Substantia nigra (tissue), 51 donors: ENCODE measurements at places on chromosomes 16 and 17.

- DNase-seq: no peak
These were observed 272.4 kb downstream of the IRF8 start for GRCh38 chr16:86171329-86171728.

- no peak for DNase-seq
These were observed 15.4 kb downstream of the NOG start for GRCh38 chr17:56608944-56609343.

DNA sequence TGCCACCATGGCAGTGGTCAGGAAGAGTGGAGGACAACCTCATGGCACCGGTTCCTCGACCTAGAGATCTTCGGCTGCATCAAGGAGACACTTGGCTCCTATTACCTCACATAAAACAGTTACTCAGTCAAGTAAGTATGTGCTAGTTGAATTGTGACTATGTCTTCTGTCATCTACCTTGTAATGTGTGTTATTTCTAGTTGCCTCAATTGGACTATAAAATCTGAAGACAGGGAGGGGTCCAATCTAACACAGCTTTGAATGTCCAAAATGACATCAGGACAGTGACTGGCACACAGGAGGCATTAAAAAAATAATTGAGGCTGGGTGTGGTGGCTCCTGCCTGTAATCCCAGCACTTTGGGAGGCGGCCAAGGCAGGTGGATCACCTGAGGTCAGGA is 17.2 kb downstream of the C16orf86 start:
- DNase-seq: no peak

GRCh38 chr17:37019117-37019740 is 70.5 kb downstream of the AATF start:
- DNase-seq: no peak

- no peak for DNase-seq
These were observed 712 bp downstream of the HOXB4 start for GRCh38 chr17:48577330-48577945.

DNA sequence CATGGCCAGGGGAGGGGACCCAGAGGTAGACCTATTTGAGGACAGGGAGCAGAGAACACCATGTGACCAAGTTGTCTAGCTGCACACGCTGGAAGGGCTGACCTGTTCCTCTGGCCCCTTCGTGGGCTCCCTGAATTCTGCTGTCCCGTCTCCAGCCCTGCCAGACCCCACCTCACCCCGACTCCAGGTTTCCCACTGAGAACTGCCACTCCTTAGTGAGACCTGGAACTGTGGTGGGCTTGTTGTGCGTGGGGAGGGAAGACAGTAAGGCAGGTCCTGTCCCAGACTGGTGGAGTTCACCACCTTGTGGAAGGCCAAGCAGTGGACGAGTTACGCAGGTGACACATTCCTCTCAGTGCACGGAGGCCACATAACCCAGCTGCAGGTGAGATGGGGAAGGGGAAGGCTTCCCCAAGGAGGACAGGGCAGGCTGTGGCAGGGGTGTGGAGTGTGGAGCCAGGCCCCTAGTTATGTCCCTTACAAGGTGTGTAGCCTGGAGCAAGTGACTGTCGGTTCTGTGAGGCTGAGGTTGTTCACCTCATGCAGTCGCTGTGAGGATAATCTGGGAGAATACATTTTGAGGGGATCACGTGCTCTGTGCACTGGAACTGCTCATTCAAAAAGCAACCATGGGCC is 54.7 kb downstream of the USP22 start:
- no peak for DNase-seq

DNA sequence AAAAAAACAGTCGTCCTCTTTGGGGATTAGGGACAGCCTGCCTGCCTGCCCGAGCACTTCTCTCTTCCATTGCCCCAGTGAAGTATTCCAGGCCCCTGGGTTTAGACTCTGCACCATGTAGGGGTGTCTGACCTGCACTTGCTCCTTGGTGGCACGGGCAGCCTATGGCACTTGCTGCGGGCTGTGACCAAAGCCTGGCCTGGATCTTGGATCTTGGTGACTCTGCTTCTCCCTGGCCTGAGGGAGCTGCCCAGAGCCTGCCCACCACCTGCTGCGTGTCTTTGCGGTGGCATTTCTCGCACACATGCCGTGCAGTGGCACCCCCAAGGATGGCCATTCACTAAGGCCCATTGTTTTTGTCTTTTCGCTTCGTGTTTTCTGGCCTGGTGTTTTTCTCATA is 6.1 kb upstream of the STH start:
- DNase-seq: no peak

GRCh38 chr16:52591934-52592592 is 45.1 kb upstream of the TOX3 start:
- no peak for DNase-seq

DNA sequence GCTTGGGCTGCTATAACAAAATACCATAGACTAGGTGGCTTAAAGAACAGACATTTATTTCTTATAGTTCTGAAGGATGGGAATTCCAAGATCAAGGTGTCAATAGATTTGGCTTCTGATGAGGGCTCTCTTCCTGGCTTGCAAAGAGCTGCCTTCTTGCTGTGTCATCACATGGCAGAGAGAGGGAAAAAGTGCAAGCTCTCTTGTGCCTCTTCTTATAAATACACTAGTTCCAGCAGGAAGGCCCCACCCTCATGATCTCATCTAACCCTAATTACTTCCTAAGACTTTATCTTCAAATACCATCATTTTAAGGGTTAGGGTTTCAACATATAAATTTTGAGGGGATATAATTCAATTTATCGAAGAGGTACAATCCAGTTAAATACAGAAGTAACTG is 30.6 kb downstream of the ABCA9 start:
- DNase-seq: no peak

- DNase-seq: no peak
These were observed 3.4 kb downstream of the SPNS1 start for GRCh38 chr16:28977703-28978662.

GRCh38 chr17:18965530-18966236 is 13.7 kb downstream of the SLC5A10 start:
- no peak for DNase-seq

GRCh38 chr17:16197276-16197675 is 18.1 kb downstream of the NCOR1 start:
- DNase-seq: no peak

DNA sequence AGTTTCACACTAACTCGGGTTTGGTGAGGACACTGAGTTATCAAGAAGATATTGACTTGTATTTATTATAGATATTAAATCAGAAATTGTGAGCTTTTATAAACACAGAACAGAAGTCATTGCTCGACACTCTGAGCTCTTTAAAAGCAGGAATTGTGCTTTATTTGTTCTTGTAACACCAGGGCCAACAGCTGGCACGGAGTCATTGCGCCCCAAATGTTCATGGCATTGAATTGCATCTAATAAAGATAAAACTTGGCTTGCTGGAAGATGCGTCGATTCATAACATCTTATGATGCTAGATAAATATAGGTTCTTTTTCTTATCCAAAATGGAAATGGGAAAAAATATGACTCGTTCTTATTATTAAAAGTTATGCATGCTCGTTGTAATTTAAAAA is 11.8 kb upstream of the MLYCD start:
- DNase-seq: no peak

GRCh38 chr17:8887834-8888703 is 20.6 kb upstream of the PIK3R6 start:
- DNase-seq: peak; percentile 1

GRCh38 chr16:79469999-79470398 is 130.5 kb downstream of the MAF start:
- DNase-seq: no peak

DNA sequence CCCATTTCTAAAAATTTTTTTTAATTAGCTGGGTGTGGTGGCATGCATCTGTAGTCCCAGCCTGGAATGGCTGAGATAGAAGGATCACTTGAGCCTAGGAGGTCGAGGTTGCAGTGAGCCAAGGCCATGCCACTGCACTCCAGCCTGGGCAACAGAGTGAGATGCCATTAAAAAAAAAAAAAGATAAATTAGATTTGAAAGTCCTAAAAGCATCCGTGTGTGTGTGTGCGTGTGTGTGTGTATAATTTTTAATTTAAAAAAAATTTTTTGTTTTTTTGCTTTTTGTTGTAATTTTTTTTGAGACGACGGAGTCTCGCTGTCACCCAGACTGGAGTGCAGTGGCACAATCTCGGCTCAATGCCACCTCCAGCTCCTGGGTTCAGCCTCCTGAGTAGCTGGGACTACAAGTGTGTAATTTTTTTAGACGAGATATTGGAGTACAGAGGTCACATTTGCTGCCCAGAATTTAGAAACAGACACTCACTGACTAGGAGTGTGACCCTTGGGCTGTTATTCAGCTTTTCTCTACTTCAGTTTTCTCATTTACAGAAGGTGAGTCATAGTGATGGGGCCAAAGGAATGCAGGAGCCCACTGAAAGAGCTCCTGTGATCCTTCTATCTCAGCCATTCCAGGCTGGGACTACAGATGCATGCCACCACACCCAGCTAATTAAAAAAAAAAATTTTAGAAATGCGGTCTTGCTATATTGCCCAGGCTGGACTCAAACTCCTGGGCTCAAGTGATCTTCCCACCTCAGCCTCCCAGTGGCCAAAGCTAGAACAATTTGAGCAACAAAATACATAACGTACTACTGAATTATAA is 25.5 kb upstream of the TBX4 start:
- DNase-seq: no peak

GRCh38 chr16:55437625-55438024 is 41.4 kb upstream of the MMP2 start:
- DNase-seq: no peak

DNA sequence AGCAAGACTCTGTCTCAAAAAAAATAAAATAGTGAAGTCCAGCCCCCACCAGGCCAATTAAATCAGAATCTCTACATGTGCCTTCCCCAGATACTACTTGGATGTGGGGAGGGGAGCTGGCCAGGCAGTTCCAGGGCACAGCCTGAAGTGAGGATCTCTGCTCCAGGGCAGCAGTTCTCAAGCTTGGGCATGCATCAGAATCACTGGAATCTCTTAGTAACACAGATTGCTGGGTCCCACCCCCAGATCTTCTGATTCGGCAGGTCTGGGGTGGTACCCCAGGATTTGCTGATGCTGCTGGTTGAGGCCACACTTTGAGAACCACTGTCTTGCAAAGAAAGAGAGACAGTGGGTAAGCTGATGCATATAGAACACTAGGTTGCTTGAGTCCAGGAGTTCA is 8.3 kb upstream of the CDH5 start:
- no peak for DNase-seq

GRCh38 chr16:55949518-55949917 is 74.3 kb upstream of the CES5A start:
- DNase-seq: no peak

DNA sequence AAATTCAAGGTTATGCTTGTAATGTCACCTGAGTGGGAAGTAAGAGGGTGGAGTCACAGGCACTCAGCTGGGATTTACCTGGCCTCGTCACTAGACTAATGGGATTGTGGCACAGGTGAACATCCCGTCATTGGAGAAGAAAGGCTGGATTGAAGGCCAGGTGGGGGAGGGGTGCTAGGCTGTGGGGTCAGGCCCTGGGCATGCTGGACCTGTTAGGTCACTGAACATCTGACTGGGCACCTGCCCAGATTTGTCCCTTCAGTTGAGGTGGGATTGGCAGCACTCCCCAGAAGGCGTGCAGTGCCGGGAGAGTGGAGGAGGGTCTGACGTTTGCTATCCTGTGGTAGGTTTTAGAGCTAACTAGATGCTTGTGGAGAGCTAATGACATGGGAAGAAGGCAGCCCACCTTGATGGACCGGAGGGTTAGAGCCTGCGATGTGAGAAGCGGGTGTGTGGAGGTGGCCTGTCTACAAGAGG is 161.5 kb upstream of the ZNF267 start:
- no peak for DNase-seq

DNA sequence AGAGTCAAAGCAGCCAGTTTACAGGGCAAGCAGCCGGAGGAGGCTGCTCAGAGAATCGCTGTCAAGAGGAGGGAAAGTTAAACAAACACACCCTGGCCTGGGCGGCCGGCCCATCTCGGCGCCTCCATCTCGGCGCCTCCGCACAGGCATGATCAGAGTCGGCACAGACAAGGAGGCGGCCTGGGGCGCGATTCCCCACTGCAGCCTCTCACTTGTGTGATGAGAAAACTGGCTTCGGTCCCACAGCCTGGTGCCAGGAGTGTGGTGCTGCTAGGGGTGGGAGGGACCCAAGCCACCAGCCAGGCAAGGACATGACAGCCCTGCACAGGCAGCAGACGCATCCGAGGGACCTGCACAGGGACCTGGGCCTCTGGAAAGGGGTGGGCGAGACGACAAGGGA is 17.7 kb downstream of the SLC38A10 start:
- no peak for DNase-seq

- no peak for DNase-seq
These were observed 10.4 kb downstream of the SULT1A2 start for GRCh38 chr16:28586466-28586865.

GRCh38 chr17:42670789-42671657 is 5.8 kb downstream of the PLEKHH3 start:
- DNase-seq: no peak

DNA sequence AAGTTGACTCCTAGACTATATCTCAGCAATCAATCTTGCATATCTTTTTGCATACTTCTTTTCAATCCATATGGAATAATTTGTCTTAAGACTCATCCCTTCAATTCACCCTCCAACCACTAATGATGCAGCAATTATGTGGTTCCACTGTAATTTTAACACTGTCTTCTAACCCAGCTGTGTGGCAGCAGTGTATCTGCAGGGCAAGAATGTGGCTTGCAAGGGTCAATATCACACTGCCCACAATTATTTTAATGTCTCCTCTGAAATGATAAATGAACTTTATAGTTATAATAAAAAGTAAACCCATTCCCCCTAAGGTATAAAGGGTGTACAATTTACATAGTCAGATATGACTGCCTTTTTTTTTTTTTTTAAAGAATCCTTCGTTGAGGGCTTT is 48.6 kb downstream of the FTO start:
- no peak for DNase-seq

- DNase-seq: no peak
These were observed 9.7 kb downstream of the IGFBP4 start for GRCh38 chr17:40452921-40453378.

DNA sequence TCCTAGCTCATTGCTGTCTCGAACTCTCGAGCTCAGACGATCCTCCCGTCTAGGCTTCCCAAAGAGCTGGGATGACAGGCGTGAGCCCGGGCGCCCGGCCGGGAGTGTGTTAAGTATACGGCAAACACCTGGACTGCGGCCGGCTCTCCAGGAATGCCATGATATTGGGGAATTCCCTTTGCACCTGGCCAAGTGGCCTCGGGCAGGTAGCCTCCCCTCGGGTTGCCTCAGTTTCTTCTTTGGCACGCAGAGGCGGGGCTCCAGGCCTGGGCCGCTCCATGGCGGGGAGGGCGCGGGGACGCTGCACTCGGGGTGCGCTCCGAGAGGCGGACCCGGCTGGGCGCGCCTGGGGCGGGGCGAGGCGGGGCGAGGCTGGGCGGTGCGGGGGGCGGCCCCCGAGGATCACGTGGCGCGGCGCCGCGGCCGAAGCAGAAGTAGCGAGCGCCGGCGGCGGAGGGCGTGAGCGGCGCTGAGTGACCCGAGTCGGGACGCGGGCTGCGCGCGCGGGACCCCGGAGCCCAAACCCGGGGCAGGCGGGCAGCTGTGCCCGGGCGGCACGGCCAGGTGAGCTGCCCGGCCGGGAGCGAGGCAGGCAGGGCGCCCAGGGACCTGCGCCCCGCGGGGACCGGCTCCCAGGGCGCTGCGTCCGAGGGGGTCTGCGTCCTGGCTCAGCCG is at the start of gene PLCG2:
TSS of gene PLCG2 (plus strand) at position 431 of the 675 bp plus-strand sequence. CDS start 6,699 bp downstream, outside the sequence.
- peak; percentile 51 for DNase-seq
